ENCODE measurements at places on chromosomes 11 and 22.

GRCh38 chr22:45061332-45061731, 51.5 kb upstream of the PHF21B start:
- DNase-seq = no peak

- DNase-seq = no peak
These were observed 339.7 kb downstream of the BRD1 start for GRCh38 chr22:49487950-49488349.

DNA sequence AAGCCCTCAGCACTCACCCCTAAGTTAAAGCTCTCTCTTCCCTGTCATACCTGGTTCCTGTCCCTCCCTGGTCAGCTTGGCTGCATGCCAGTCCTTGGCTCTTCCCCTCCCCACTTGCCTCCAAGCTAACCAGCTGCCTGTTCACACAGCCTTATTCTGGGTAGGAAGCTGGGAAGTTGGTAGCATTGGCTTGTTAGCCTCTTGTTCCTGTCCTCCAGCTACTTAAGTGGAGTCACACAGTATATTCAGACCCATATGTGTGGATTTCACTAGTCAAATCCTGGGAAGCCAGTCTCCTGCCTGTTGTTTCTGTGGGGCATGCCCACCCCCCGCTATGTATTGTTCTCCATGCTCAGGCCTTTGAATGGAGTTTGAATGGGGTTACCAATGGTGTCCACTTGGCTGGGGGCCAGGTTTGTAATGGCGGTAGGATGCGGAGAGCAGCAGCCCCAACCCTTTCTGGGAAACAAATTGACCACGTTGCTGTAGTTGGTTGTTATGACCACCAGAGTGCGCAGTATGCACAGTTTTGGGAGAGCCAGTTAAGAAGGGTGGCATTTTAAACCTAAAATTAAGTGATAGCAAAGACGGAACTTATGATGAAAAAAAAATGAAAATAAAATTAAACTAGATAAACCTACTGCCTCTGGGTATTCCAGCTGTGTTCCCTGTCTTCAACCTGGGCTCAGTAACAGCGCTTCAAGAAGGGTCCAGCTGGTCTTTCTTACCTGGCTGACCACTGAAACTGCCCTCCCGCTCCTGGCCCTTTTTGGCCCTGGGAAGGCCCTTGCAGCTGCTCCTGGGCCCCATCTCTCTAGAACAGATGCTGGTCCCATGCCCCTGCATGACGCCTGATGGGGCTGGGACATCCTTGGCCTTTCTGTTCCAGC, 10.7 kb upstream of the RPS3 start:
- peak; percentile 82 for DNase-seq

- DNase-seq = no peak
These were observed 71.8 kb downstream of the BTBD10 start for GRCh38 chr11:13391217-13391616.

GRCh38 chr22:41417622-41418390, 28.8 kb downstream of the TOB2 start:
- DNase-seq = no peak

DNA sequence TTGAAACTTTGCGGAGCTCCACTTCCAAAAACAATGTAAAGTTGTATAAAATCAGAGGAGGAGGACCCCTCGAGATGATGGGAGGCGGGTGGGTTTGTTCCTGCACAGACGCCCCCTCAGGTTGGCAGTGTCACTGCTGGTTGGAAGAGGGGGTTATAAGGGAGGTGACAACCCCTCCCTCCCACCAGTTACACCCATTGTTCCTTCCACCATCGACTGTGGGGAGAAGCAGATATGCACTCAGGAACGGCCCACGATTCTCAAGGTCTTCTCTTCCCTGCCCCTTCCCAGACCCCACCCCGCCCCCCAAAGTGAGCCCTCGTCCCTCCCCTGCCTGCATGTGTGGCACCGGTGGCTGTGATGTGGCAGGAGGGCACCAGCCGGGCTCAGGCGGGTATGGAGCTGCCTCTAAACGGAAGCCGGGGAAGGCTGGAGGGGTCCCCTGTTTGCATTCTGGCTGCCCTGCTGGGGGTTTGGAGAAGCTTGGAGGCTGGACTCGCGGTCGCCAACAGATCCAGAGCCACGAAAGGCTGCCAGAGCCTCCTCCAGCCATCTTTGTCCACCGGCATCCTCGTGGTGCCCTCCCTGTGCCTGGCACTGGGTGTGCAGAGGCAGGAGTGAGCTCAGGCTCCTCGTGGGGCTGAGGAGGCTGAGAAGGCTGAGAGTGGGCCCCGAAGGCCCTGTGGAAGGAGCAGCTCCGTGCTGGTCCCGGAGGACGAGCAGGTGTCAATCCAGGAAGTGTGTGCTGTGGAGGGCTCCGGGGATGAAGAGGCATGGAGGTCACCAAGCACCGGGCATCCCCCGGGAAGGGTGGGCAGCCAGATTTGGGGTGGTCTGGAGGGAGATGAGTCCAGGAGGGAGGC, 778 bp downstream of the KDELR3 start:
- DNase-seq = no peak

GRCh38 chr22:38471237-38471636, 3.3 kb downstream of the KDELR3 start:
- no peak for DNase-seq

DNA sequence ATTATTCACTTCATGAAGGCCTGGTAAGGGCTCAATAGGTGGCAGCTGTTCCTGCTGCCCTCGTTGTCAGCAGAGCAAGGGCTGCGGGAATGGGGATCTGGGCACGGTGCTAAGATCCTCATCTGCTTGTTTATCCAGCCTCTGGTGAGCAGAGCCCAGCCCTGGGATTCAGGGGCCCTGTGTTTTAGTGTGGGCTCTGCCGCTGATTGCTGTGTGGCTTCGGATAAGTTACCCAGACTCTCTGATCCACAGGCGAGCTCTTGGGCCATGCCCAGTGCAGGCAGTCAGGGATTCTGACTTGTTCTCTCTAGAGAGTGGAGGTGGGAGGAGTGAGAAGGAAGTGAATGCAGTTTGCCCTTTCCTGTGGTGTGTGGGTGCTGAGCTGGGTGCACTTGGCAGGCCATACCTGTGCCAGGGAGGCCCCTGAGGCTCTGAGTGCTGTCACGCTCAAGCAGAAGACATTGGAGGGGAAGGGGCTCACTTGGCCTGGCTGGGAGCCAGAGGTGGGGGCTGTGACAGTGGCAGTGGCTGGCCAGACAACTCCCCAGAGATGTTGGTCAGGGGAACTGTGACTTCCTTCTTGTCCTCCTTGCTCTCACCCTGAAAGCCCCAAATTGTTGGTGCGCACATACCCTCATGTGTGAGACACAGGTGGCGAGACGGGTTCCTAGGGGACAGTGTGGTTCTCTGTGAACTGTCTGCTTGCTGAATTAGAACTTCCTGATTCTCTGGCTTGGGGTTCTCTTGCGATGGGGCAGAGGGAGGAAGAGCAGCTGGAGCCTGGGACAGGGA, 43.7 kb downstream of the CD82 start:
- DNase-seq = peak; percentile 19

- no peak for DNase-seq
These were observed 232.6 kb downstream of the FAT3 start for GRCh38 chr11:92457250-92457649.

DNA sequence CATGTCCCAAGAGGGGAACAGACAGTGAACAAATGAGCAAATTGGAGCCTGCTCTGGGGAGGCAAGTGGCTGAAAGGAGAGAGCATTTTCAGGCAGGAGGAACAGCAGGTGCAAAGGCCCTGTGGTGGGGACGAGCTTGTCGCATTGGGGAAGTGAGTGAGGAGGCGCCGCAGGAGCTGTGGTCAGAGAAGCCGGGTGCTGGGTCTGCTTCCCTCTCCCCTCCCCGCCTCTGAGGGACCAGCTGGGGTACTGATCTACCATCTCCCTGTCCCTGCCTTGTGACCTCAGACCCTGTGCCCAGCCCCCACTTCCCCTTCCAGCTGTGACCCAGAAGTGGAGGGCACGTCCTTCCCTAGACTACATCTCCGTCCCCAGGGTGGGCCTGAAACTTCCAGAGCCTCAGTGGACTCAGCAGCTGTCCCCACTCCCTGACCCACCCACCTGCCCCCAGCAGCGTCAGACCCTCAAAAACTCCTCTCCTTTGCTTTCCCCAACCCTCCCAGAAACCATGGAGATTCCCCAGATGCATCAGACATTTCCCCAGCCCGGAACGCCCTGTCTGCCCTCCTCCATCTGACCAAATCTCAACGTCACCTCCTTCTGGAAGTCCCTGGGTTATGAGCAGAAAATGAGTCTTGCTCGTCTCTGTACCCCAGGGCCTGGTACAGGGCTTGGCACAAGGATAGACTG, 19.7 kb upstream of the PDGFB start:
- DNase-seq = no peak
